ENCODE measurements at places on chromosomes 1 and 21.

GRCh38 chr1:192441492-192441891 is 124.7 kb downstream of the RGS21 start:
- no peak for DNase-seq

DNA sequence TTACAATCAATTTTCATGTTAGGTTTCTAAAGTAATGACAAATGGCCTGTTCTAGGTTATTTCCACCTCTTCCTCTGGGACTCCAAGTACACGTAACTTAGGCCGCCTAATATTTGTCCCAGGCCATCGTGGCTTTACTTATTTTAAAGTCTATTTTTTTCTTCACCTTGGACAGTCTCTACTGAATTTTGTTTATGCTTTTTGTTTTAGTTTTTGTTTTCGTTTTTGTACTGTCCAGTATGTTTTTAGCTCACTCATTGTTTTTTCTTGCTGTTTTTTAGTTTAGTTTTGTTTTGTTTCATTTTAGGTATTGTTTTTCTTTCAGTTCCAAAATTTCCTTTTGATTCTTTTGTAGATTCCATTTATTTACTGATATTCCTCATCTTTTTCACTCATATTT is 187.7 kb upstream of the RNPC3 start:
- DNase-seq = no peak

DNA sequence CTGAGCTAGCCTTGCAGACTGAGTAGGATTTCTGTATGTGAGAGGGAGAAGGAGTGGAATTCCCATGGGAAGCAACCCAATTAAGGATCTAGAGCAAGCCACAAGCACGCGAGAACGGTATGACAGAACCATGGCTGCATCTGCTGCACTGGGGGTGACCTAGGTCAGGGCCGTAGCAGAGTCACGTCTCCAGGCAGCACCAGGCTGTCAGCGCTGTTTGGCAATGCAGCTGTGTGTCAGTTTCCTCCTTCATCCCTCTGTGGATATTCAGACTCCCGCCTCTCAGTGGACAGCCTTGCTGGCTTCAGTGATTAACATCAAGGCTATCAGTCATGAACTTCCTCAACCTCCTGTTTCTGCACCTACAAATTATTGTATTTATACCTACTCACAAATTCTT is 118.1 kb upstream of the PPP2R5A start:
- no peak for DNase-seq

DNA sequence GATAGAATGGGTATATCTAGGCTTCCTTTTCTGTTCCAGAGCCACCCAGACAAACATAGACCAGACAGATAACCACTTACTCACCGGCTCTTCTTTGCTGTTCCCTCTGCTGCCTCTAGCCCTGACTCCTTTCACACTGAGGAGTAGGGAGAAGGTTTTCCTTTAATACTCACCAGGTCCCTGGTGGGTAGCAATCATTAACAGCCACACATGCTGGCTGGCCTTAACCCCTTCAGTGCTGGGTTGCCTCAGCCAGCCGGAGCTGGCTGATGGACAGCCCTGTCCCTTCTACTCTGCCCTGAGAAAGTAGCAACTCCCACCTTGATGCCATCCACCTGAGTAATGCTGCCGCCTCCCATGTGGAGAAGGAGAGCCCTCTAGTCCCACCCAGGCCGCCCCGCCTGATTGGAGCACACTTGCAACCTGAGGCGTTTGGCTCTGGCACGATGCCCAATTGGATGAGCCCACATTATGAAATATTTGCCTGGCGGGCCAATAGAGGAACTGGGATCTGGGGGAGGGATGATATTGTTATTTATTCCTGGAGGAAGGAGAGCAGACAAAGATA is 71.6 kb downstream of the PLEKHA6 start:
- no peak for DNase-seq

DNA sequence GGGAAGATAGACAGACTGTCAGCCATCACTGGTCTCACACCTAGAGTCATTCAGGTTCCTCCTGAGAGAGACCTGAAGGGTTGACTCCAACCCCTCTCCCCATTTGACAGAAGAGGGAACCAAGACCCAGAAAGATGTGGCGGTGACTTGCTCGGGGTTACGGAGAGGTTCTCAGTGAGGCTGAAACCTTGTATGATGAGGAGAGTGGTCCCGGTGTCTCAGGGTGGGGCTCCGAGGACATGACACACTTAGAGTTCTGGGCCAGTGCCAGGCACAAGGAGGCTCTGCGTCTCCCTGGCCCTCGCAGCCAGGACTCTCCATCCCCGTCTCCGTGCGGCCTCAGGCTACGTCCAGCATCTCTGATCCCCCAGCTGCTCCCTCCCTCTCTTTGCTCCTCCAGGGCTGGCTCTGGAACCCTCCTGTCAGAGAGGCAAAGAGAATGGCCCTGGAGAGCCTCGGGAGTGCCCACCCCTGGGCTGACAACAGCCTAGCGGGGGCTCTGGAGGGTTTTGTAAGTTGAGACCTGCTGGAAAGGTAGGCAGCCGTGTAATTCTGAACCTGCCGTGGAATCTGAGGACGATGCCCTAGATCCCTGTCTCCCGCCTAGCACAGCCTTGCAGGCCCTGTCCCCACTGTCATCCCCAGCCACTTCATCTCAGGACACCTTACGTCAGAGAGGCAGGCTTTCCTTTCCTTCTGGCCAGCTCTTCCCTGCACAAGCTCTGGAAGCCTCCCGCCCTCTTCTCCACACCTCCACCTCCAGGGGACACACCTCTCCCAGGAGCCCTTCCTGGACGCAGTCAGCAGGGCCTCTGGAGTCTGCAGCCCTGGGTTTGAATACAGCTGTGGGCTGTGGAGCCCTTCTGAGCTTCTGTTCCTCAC is 4.1 kb downstream of the EFHD2 start:
- no peak for DNase-seq

DNA sequence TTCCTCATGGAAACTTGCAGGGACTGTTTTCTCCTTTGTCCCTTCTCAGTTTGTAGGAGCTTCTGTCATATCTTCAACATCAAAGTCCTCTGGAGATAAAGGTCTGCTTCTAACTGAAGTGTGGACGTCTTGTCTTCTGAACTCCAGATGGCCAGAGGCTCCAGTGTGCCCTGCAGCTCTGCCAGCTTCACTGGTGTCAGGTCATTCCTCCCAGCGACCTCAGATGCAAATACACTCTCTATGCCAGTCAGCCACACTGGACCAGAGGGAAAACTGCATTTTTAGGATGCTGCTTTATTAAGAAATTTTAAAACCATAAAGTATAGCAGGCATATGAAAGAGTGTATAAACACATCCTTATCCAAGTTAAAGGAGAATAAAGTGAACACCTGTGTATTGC is 78.5 kb upstream of the ADAR start:
- DNase-seq = no peak

- DNase-seq = no peak
Observed at GRCh38 chr1:64266991-64267390, 63.6 kb downstream of the UBE2U start.

GRCh38 chr1:167819849-167820683 is 93.9 kb downstream of the ADCY10 start:
- DNase-seq = peak; percentile 11

GRCh38 chr1:94281361-94282142 is 44.2 kb upstream of the ARHGAP29 start:
- no peak for DNase-seq

GRCh38 chr1:11061652-11062365 is 2.0 kb upstream of the SRM start:
- no peak for DNase-seq

- no peak for DNase-seq
Observed at GRCh38 chr1:163604896-163605295, 283.1 kb downstream of the NUF2 start.

DNA sequence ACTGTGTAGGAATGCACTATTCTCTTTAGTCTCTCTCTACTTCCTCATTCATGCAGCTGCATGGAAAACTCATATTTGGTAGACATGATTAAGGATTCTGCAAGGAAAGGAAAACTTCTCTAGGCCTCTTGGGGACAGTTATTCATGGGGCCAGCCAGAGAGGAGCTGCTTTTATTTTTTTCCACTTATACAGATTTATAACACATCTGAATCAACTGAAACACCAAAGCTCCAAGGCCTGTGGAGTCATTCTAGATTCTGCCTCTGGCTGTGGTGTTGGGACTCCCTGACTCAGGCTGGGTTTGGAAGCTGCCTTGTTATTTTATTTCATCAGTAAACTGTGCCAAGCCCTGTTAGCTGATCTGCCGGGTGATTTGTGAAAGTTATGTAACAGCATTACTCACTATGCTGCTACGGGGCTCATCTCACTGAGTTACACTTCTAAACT is 83.9 kb upstream of the EDEM3 start:
- DNase-seq = no peak

GRCh38 chr1:19720973-19721372 is 56.3 kb downstream of the HTR6 start:
- DNase-seq = no peak

DNA sequence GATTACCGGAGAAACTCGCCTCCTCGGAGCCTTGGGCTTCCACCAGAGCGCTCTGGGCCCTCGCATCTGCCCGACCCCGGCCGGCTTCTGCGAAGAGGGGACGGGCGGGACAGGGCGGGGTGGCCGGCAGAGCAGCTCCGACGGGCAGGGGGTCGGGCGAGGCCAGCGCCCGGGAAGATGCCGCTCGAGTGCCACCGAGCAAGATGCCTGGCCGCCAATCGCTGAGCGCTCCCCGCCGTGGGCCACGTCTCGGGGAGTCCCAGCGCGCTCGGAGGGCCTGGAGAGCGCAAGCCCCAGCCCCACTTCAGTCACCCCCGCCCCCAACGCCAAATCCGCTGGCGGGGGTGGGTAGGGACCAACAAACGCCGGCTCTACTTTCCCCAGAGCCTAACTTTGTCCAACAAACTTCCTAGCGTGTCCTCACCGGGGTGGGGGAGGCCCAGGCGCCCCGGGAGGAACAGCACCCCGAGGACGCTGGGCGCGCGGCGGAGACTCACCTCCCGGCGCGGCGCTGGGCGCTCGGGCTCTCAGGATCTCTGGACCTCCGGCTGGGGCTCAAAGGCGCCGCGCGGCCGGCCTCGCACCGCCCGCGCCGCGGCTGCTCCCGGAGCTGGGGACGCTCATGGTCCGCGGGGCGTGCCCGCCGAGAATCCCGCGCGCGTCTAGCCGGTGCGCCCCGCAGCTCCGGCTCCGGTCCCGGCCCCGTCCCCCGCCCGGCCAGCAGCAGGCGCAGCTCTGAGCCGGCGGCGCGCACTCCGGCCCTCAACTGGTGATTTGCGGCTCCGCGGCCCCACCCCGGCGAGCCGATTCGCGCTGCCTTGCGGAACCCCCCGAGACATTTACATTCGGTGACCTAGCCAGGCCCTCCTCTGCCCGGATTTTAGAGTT is at the start of gene BCAR3:
Gene BCAR3, minus strand, starts transcription at position 737 of the 888 bp plus-strand sequence. CDS start 6,907 bp downstream, outside the sequence.
- peak; percentile 21 for DNase-seq

DNA sequence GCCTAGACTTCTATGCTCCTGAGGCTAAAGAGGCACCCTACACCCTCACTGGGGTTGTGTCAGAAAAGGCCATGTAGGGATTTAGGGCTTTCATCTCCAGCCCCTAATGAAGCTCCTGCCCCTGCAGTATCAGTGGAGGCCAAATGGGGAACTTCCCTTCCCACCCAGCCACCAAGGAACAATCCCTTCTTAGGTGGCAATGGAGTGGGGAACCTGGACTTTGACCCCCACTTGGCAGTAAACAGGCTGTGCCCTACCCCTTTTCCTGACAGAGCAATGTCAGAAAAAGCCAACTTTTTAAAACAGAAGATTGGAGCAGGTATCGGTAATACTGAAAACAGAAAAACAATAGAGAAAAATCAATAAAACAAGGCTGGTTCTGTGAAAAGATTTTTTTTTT is 35.5 kb upstream of the SLC19A2 start:
- no peak for DNase-seq

GRCh38 chr1:43308635-43309404 is 8.0 kb downstream of the TIE1 start:
- DNase-seq = no peak

DNA sequence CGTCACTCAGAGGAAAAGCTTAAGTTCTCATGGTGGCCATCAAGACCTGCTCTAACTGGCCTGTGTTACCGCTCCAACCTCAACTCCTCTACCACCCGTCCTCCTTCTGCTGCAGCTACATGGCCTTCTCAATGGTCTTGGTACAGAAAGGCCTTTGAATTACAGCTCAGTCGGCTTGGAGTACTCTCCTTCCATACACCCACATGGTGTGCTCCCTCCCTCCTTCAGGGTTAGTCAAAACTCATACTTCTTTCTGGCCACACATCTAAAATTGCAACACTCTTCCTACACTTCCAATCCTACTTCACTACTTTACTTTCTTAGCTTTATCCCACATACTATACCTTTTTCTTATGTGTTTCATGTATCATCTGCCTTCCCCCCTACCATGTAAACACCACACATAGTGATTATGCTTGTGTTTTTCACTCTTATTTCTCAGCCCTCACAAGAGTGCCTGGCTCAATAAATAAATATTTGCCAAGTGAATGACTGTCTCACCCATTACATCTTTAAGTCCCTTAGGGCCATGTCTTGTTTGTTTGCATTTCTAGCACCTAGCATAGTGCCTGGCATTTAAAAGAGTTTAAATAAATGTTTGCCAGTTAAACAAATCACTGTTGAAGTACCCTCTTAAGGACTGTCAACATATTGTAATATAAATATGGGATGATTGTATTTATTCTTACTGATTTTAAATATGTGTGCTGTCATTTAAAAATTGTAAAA is 37.6 kb upstream of the HMCN1 start:
- DNase-seq = no peak

GRCh38 chr1:56287721-56288120 is 291.6 kb downstream of the PLPP3 start:
- DNase-seq = no peak

DNA sequence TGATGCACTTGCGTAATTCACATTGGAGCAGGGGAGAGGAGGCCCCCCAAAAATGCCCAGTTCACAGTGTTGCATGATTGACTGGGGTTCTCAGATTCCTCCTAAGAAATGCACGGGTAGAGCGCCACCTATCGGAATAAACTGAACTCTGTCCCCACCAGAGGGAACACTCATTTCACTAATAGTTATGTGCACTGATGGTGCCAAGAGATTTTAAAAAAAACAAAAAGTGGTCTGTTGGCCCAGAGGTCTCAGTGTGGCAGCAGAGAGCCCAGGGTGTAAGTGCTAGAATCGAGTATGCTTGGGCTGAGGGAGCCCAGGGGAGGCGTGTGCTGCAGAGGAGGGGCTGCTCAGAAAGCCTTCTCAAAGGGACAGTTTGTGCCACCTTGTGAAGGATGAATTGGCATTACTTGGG is 6.9 kb downstream of the PINK1 start:
- peak; percentile 9 for DNase-seq

DNA sequence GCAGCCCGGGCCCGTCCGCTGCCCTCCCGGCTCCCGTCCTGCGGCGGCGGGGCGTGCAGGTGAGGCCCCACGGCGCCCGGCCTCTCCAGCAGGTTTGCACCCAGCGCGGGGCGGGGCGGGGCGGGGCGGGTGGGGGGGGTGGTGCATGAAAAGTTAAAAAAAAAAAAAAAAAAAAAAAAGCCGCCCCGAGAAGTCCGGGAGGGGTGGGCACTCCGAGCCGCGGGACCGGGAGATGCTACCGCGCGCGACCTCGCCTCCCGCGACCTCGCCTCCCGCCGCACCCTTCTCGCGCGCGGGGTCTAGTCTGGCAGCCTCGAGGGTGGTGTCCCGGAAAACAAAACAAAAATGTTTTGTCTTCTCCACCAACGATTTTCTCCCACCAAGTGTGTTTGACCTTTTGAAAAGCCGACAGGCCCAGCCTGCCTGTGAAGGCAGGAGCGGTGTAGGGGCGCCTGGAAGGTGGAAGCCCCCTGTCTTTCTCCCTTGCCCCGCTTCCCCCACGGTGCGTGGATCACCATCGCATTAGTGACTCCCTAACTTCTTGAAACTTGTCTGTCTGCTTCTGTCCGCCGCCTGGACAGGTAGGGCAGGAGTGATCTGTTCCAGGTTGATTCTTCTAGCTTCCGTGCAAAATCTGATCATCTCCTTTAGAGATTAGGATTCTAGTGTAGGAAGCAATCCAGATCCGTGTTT is 569 bp downstream of the RCAN3 start:
- DNase-seq = no peak
